IPS DF 6.9 (cell line): ENCODE measurements at places on chromosomes 12 and 14.

DNA sequence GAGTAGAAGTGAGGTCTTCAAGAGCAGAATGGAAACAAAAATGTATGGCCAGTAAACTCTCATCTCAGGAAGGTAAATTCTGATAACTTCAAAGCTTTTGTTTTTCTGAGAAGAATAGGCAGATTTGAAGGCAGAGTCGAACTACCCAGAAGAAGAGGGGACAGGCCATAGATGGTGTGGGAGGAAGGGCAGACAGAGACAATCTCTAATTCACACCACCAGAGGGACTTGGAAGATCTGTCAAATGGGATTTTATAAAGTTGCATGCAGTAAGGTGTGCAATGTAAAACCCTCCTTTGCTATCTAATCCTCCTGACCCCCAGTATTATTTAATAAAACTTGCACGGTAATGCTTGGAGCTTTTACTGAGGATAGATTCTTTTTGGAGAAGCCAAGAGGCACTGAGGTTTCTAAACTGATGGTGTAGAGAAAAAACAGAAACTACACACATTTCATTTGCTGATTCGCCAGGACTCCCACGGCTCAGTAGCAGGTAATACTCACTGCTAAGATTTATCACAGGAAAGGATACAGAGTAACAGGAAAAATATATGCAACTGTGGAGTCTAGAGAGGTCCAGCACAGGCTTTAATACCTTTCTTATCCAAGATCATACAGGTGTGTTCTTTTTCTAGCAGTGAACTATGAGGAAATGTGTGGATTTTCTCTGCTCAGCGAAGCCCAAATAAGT is 18.3 kb downstream of the SLC38A2 start:
- no peak for DNase-seq

DNA sequence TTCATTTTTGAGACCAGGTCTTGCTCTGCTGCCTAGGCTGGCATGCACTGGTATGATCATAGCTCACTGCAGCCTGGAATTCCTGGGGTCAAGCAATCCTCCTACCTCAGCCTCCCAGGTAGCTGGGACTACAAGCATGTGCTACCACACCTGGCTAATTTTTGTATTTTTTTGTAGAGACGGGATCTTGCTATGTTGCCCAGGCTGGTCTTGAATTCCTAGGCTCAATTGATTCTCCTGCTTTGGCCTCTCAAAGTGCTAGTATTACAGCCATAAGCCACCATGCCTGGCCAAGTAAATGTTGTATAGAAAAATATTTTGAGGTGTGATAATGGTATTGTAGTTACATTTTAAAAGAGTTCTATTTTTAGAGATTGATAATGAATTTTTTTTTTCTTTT is 12.6 kb downstream of the BIN2 start:
- no peak for DNase-seq

DNA sequence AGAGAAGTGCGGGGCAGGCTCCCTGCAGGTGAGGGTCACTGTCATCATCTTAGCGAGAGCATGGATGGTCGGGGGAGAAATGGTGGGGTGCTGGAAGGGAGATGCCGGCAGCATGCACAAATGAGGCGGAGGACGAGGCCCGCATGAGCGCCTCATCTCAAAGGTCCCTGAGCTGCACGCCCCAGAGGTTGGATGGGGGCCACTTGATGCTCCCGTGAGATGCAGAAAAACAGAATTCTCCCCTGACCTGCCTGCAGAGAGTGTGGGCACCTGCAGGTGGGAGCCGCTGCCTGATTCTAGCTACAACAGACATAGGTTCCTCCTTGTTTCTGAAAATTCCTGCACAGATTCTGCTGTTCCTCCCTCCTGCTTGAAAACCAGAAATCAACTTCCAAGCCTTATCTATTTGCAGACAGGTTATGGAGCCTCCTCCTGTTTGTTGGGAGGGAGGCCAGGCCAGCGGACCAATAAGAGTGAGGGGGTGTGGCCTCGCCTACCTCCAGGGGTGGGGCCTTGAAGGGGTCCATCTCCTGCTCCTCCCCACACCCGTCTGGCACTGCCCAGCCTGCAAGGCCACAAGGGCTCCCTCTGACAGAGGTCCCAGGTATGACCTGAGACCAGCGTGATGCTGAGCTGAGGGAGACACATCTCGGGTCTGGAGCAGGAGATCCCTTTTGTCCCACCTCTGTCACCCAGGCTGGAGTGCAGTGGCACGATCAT is 67.2 kb downstream of the KDM2B start:
- DNase-seq, result no peak

DNA sequence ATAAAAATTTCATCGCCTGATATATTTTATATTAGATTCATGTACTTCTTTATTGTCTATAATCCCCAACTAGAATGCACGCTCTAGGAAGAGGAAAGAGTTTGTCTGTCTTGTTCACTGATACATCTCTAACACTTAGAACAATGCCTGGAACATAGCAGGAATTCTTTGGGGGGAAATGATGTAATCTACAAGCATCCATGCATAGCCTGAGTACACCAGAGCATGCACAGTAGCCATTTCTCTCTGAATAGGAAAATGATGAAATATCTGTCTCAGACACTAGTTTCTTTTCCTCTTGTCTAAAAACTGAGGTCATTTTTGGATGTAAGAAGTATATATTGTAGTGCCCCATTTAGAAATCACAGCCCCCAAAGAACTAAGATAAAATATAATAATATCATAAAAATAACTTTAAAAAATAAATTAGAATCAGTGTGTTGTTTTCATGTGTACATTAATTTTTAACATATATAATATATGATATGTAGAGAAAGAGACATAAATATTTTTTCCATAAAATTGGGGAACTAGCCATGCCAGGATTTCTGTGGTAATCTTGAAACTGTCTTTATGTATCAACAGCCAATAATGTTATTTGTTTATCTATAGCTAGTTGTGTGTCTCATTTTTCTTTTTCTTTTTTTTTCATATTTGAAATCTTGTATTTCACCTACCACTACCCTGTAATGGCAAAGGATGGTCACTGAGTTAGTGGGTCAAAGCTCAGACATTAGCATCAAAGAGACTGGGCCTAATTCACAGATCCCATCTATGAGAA is 155.6 kb upstream of the TMCC3 start:
- DNase-seq, result no peak

GRCh38 chr12:3929875-3930615 is 56.8 kb upstream of the PARP11 start:
- DNase-seq, result no peak

DNA sequence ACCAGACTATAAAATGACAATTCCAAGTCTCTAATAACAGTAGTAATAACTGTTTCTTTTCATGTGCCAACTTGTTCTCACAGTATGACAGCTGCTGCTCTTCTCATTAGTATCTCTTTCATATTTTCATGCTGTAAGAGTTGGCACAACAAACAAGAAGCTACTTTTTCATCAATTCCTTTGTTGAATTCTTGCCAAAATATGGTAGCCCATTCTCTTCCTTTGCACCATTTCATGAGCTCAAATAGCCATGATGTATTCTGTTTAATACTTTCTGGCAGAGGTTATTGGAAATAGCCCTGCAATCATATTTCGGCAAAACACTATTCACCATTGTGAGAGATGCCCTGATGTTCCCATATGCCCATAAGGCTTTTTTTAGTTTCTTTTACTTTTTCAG is 1100.7 kb downstream of the TRHDE start:
- DNase-seq, result no peak

DNA sequence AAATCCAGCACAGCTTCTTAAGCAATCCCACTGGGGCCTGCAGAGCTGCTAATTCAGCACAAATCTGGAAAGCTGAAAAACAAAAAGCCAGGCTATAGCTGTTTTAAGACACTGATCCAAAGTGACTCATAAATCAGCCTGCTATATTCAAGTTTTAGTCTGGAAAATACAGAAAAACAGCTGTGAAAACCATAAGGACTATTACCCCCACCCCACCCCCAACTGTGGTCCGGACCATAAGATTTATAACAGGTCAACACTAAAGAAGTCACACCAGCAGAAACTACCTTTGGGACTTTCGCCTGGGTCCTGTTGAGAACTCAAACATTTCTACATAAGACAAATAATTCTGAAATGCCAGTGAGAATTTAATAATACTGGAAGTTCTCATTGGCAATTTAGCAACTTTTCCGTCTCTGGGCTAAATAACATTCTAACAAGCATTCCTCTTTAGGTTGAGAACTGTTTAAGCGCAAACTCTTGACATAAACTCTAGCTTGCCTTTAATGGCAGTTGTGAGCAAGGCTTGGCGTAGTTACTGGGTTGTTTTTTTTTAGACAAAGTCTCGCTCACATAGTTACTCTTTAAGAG is 3.3 kb downstream of the LRIG3 start:
- no peak for DNase-seq

DNA sequence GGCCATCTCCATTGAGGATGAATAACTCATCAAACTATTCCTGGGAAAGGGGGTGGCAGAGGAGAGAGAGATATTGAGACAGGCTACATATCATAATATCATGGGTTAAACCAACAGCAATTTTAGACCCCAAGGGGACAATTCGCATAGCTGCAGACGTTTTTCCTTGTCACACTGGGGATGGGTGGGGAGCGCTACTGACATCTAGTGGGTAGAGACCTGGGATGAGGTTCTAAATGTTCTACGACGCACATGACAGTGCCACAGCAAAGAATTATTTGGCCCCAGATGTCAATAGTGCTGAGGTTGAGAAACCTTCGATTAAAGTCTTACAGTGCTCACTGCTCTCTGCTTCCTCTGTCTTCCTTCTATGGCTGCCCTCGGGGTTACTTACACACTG is 425.6 kb downstream of the NRXN3 start:
- no peak for DNase-seq

DNA sequence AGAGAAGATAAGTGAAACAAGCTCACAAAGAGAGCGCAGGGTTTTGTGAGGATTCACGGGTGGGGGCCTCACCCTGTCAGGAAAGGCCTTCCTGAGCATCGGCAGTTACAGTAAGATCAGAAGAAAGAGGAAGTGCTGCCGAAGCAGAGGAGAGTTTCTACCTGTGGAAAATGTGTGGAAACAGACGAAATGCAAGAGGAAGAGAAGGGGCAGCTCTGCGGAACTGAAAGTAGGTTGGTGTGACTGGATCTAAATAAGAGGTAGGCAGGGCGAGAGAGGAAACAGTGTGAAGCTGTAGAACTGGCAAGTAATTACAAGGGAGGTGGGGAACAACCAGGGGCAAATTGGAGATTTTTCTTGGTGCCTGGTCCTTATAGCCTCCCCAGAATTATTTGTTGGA is 2.6 kb downstream of the GPR68 start:
- DNase-seq, result no peak

- no peak for DNase-seq
These were observed 5.6 kb downstream of the TBX5 start for GRCh38 chr12:114400361-114400811.

GRCh38 chr12:105026411-105026810 is 40.3 kb downstream of the NOPCHAP1 start:
- DNase-seq, result no peak

DNA sequence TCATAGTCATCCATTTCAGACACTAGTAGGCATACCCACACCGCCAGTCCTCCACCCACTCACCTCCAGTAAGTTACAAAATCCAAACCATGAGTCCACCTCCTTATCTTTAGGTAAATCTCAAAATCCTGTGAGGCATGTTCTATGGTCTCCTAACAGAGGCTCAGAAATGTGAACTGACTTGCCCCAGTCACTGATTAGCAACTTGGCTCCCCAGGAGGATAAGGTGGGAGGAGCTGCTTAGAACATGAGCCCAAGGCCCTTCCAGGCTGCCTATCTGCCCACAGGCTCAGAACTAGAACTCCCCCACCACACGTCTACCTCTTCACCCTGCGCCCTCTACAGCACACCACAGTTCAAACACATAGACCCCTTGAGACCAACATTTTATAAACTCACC is 19.9 kb downstream of the SETD3 start:
- DNase-seq, result no peak

GRCh38 chr12:101819467-101819866 is 11.3 kb downstream of the GNPTAB start:
- no peak for DNase-seq

GRCh38 chr12:83388551-83388950 is 701.8 kb downstream of the TMTC2 start:
- DNase-seq, result no peak

- no peak for DNase-seq
These were observed 143.0 kb downstream of the TMTC1 start for GRCh38 chr12:29640589-29641345.

DNA sequence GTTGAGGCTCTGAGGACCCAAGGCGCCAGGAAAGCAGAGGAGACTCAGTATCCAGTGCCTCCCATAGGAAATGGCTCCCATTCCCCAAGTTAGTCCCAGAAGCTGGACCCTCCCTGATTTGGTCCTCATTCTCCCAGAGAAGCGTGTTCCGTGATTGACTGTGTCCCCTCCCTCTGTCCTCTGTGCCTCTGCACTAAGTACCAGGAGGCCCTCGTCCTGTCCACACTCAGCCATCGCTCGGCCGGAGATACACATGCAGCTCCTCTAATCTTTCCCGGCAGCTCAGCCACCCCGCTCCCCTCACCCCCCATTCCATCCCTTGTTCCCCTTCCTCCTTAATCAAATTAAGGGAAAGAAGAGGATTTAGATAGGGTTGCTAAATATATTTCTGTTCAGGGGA is 28.3 kb upstream of the ATP2A2 start:
- DNase-seq, result no peak

- no peak for DNase-seq
These were observed 8.8 kb upstream of the GPRC5D start for GRCh38 chr12:12960639-12961209.

- DNase-seq, result no peak
These were observed 48.5 kb upstream of the OVCH1 start for GRCh38 chr12:29546000-29546399.

DNA sequence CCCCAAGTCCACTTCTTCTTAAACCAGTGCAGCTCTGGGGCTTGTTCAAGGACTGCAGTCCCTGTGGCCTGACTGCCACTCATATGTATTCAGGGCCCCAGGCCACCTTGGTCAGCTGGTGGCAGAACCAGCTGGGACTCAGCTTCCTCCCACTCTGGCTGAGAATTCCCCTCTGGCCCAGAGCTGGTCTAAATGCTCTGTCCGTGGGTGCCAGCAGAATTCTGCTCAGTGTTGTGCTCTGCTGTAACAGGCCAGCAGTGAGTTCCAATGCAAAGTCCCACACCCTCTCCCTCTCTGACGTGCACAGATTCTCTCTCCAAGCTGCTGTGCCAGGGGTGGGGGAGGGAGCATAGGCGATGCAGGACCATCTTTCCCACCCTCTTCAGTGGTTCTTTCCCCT is 210.4 kb upstream of the RGS6 start:
- no peak for DNase-seq

DNA sequence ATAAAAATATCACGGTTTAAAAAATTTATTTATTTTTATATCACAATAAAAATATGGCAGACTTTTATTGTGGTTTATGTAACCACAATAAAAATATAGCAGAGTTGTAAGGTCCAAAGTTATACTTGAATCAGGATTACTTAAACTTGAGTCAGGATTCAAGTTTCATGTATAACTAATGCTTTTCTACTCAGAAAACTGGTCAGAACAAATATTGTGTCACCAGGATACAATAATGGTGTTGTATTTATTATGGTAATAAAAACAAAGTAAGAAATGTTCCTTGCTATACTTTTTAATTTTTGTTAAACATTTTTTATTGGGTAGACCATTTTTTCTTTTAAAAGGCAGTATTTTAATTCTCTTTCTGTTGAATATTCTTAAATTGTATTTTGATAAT is 29.2 kb upstream of the EPS8 start:
- no peak for DNase-seq
